ENCODE measurements at places on chromosomes 2 and 18.

- no peak overlapping the region for H3K27ac ChIP-seq
- no peaks in the 10 kb centered on the region for H3K27me3 ChIP-seq
- H3K4me3 ChIP-seq: no peak overlapping the region
- peaks cover 1% of the 10 kb centered on the region for H3K4me1 ChIP-seq
These were observed 64.5 kb downstream of the PID1 start for GRCh38 chr2:229206548-229206947.

DNA sequence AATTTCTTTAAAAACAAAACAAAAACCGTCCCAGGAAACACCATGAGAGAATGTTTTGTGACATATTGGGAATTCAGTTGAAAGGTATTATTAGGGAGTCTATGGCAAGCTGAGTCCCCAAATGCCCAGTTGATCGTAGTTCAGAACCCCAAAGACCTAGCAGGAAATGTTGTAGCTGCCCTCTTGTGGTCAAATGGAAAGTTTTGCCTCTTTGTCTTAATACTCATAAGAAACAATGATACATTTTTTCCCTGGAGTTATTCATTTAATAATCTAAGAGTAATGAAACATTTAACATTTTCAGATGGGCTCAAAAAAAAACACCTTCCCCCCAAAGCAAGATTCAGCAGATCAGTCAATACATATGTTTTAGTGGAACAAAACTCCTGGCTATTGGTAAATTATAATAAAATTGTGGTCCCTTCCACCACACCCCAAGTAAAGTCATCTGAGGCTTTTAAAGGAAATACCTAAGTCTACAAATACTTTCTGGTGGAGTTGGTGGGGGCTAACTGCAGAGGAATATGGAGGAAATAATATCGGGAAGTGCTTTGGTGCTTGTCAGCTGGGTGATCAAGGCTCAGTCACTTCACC lies 37.8 kb upstream of the EFEMP1 start:
- DNase-seq: peak; percentile 17
- H3K36me3 ChIP-seq: no peaks in the 10 kb centered on the region
- no peaks in the 10 kb centered on the region for H3K4me1 ChIP-seq

DNA sequence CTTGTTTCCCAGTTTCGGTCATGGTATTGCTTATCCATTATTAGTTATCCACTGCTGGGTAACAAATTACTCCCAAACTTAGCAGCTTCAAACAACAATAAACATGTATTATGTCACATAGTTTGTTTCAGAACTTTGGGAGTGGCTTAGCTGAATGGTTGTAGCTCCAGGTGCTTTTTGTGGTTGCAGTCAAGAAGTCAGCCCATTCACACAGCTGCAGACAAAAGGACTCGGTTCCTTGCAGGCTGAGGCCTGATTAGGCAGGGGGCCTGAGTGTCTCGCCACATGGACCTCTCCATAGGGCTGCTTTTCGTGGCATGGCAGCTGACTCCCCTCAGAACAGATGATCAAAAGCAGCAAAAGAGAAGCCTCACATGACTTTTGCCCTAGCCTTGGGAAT lies 58.2 kb upstream of the ITGA4 start:
- peaks cover 2% of the 10 kb centered on the region for H3K4me1 ChIP-seq
- H3K27me3 ChIP-seq: no peaks in the 10 kb centered on the region
- H3K27ac ChIP-seq: no peak overlapping the region
- no peaks in the 10 kb centered on the region for H3K36me3 ChIP-seq
- no peak for DNase-seq

DNA sequence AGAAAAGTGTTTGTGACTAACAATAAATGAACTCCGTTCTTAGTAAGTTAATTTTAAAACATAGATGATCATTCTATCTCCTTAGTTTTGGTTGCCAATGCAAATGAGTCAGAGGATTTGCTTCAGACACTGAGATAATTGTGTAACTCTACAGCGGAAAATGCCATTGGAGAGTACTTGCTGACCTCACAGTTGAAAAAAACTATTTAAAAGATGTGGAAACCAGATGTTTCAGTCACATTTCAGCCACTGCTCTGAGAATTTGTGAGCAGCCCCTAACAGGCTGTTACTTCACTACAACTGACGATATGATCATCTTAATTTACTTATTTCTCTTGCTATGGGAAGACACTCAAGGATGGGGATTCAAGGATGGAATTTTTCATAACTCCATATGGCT lies at the start of gene TNFAIP6:
Gene TNFAIP6 (plus strand): TSS at position 234 of the 400 bp plus-strand sequence. CDS start 75 bp downstream, at position 309.
- H3K4me1 ChIP-seq: no peaks in the 10 kb centered on the region
- no peak within 1 kb of the TSS for H3K27ac ChIP-seq
- no peak within 1 kb of the TSS for H3K4me3 ChIP-seq
- no peak for DNase-seq
- H3K27me3 ChIP-seq: no peaks in the 10 kb centered on the region
- no peaks in the 10 kb centered on the region for H3K36me3 ChIP-seq

DNA sequence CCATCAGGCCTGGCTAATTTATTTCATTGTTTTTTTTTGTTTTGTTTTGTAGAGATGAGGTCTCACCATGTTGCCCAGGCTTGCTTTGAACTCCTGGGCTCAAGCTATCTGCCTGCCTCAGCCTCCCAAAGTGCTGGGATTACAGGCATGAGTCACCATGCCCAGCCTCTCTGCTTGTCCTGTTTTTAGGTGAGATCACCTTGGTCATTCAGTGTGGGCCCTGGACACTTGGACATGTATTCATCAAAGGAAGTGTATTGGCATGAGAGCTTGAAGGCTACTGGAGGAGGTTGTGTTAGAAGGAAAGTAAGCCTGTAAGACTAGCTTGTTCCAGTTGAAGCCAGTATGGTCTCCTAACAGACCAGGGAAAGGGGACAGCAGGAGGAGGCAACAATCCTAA lies 229.2 kb upstream of the RGPD4 start:
- peaks cover 2% of the 10 kb centered on the region for H3K4me1 ChIP-seq
- no peak overlapping the region for H3K4me3 ChIP-seq
- H3K36me3 ChIP-seq: no peaks in the 10 kb centered on the region
- no peaks in the 10 kb centered on the region for H3K27me3 ChIP-seq

- H3K4me3 ChIP-seq: no peak overlapping the region
- no peaks in the 10 kb centered on the region for H3K27me3 ChIP-seq
- H3K36me3 ChIP-seq: no peaks in the 10 kb centered on the region
- no peak for DNase-seq
These were observed 33.9 kb downstream of the MAP3K20 start for GRCh38 chr2:173109253-173110188.

GRCh38 chr2:68483011-68483410 lies 15.6 kb downstream of the APLF start:
- no peak for DNase-seq
- no peaks in the 10 kb centered on the region for H3K36me3 ChIP-seq
- H3K4me1 ChIP-seq: peaks cover 4% of the 10 kb centered on the region
- H3K27me3 ChIP-seq: no peaks in the 10 kb centered on the region
- H3K4me3 ChIP-seq: no peak overlapping the region

- H3K4me3 ChIP-seq: no peak overlapping the region
- H3K4me1 ChIP-seq: no peaks in the 10 kb centered on the region
- no peak overlapping the region for H3K27ac ChIP-seq
These were observed 446.0 kb upstream of the MEX3C start for GRCh38 chr18:51643483-51643882.

DNA sequence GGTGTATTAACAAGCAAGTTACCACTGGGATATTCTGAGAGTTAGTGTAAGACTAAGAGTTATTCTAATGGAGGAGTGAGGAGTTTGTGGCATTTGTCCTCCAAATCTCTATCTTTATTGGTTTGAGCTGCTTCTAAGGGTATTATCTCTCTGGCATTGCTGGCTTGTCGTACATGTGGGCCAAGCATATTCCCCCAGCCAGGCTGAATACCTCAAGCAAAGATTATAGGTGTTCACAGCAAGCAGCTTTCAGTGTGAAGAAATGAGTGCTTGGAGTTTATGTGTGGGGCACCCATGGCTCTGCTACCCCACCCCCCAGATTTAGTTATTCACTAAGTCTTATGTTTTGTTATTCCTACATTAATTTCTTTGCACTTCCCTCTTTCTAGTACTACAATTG lies 193.6 kb upstream of the FANCL start:
- DNase-seq: no peak
- H3K27ac ChIP-seq: no peak overlapping the region
- peaks cover 8% of the 10 kb centered on the region for H3K4me1 ChIP-seq

DNA sequence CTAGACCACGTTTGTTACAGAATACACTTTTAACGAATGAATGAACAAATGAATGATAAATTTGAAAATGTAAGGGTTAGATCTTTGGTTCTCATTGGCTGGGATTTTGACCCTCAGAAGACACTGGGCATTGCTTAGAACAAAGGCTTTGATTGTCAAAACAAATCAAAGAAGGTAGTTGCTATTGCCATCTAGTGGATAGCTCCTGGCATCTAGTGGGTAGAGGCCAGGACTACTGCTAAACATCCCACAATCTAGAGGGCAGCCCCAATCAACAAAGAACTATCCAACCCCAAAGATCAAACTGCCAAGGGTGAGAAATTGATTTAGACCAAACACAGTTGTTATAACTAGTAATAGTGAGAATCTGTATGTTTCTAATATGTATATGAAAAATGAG lies 552.3 kb downstream of the KCNJ3 start:
- H3K27ac ChIP-seq: no peak overlapping the region
- H3K27me3 ChIP-seq: no peaks in the 10 kb centered on the region
- H3K36me3 ChIP-seq: no peaks in the 10 kb centered on the region
- H3K4me3 ChIP-seq: no peak overlapping the region

- H3K27me3 ChIP-seq: peaks cover 10% of the 10 kb centered on the region
- no peaks in the 10 kb centered on the region for H3K36me3 ChIP-seq
- no peak for DNase-seq
- no peak overlapping the region for H3K27ac ChIP-seq
- H3K4me1 ChIP-seq: no peaks in the 10 kb centered on the region
- no peak overlapping the region for H3K4me3 ChIP-seq
These were observed 11.6 kb upstream of the SPTBN1 start for GRCh38 chr2:54444503-54444902.

- no peak for DNase-seq
- H3K36me3 ChIP-seq: peaks cover 32% of the 10 kb centered on the region
- H3K4me1 ChIP-seq: no peaks in the 10 kb centered on the region
- no peaks in the 10 kb centered on the region for H3K27me3 ChIP-seq
- H3K27ac ChIP-seq: no peak overlapping the region
- H3K4me3 ChIP-seq: no peak overlapping the region
These were observed 4.9 kb downstream of the SMC6 start for GRCh38 chr2:17748745-17749144.

GRCh38 chr2:99259465-99259864 lies 4.0 kb upstream of the LYG2 start:
- H3K36me3 ChIP-seq: no peaks in the 10 kb centered on the region
- H3K4me3 ChIP-seq: no peak overlapping the region
- no peaks in the 10 kb centered on the region for H3K4me1 ChIP-seq
- H3K27ac ChIP-seq: no peak overlapping the region
- no peak for DNase-seq

DNA sequence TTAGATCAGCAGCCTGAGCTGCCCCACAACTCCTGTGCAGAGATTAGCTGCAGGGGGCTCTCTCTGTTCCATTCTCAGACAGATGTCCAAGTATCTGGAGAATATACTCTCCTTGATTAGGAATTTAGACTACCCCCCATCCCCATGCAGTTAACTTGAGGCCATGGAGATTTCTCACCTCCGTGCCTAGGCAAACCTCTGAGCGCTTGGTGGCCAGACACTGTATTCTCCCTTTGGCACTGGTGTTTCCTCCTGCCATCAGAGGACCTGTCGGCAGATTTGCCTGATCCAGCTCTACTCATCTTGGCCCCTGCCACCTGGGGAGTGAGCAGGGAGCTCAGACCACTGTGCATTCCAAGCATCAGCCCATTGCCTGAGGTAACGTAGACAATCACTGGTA lies 48.3 kb downstream of the ZNF804A start:
- H3K27me3 ChIP-seq: no peaks in the 10 kb centered on the region
- no peaks in the 10 kb centered on the region for H3K4me1 ChIP-seq
- H3K27ac ChIP-seq: no peak overlapping the region
- H3K36me3 ChIP-seq: no peaks in the 10 kb centered on the region
- no peak overlapping the region for H3K4me3 ChIP-seq

GRCh38 chr18:22344908-22345670 lies 72.6 kb downstream of the CTAGE1 start:
- H3K36me3 ChIP-seq: no peaks in the 10 kb centered on the region
- no peak overlapping the region for H3K27ac ChIP-seq
- no peak for DNase-seq
- peaks cover 43% of the 10 kb centered on the region for H3K27me3 ChIP-seq
- no peak overlapping the region for H3K4me3 ChIP-seq

GRCh38 chr2:42096869-42097591 lies 49.2 kb downstream of the PKDCC start:
- H3K27me3 ChIP-seq: no peaks in the 10 kb centered on the region
- no peak for DNase-seq
- no peak overlapping the region for H3K27ac ChIP-seq
- no peaks in the 10 kb centered on the region for H3K36me3 ChIP-seq

GRCh38 chr18:62332964-62333695 lies 8.0 kb downstream of the TNFRSF11A start:
- H3K36me3 ChIP-seq: no peaks in the 10 kb centered on the region
- no peaks in the 10 kb centered on the region for H3K4me1 ChIP-seq
- DNase-seq: no peak

DNA sequence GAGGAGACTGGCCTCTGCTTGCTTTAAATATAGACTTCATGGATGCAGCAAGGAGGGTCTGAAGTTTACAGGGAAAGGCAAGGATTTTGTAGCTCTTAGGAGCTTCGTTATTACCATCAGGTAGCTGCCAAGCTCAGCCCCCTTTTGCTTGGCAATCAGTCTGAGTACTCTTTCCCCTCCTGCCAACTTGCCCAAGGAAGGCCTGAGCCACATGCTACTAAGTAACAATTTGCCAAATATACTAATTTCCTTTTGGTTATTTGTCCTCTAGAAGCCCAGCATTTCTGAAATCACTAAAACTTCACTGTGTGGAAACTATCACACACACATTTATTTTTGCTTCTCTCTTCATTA lies 85.5 kb upstream of the ITPRID2 start:
- no peak for DNase-seq
- H3K27me3 ChIP-seq: no peaks in the 10 kb centered on the region
- H3K4me3 ChIP-seq: no peak overlapping the region

DNA sequence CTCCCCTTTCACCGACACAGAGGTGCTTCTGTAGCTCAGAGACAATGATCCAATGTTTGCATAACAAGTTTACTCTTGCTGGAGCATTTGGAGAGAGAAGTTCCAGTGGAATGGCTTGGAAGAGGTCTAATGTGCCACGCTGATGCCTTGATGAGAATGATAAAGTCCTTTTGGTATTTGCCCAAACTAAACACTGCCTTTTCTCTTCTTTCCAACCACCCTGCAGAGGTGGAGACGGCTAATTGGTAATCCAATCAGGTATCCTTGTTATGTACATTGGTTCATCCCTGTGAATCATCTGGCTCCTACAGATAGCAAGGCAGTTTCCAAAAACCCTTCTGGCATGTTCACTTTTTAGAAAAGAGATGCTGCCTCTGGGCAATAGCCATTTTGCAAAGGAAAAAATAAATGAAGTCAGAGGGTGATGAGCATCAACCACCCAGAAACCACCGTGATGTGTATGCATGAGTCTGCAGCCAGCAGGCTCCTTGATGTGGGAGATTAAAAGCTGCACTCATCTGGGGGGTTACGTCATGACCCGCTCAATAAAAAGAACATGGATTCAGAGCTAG lies 40.6 kb downstream of the KIAA2012 start:
- H3K36me3 ChIP-seq: no peaks in the 10 kb centered on the region
- no peak for DNase-seq
- no peaks in the 10 kb centered on the region for H3K27me3 ChIP-seq
- no peak overlapping the region for H3K27ac ChIP-seq
- H3K4me3 ChIP-seq: no peak overlapping the region
- peaks cover 9% of the 10 kb centered on the region for H3K4me1 ChIP-seq

- H3K27me3 ChIP-seq: peaks cover 10% of the 10 kb centered on the region
- H3K4me3 ChIP-seq: peak overlapping the region; percentile 83
- no peak overlapping the region for H3K27ac ChIP-seq
- no peak for DNase-seq
These were observed 1.3 kb downstream of the MRPL33 start for GRCh38 chr2:27772804-27773203.
